ENCODE measurements at places on chromosomes 4 and X.

- DNase-seq: no peak
Measured at GRCh38 chr4:98572697-98573096, 85.7 kb downstream of the TSPAN5 start.

GRCh38 chr4:133145758-133146573 lies 3.1 kb upstream of the PCDH10 start:
- DNase-seq: no peak

DNA sequence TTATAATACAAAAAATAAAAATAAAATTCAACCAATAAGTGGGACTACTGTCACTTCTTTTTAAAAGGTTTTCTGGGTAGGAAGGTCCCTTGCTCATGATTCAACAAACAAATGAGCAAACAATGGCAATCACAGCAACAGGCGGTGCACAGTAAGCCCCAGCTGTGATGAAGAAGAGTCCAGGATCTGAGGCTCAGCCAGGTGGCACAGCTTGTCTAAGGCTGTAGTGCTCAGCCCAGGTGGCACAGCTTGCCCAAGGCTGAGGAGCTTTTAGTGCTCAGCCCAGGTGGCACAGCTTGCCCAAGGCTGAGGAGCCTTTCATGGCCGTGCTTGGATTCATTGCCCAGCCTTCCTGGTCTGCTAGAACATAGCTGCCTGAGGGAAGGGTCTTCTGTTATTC lies 75.0 kb downstream of the ZFYVE28 start:
- DNase-seq: peak; percentile 2

DNA sequence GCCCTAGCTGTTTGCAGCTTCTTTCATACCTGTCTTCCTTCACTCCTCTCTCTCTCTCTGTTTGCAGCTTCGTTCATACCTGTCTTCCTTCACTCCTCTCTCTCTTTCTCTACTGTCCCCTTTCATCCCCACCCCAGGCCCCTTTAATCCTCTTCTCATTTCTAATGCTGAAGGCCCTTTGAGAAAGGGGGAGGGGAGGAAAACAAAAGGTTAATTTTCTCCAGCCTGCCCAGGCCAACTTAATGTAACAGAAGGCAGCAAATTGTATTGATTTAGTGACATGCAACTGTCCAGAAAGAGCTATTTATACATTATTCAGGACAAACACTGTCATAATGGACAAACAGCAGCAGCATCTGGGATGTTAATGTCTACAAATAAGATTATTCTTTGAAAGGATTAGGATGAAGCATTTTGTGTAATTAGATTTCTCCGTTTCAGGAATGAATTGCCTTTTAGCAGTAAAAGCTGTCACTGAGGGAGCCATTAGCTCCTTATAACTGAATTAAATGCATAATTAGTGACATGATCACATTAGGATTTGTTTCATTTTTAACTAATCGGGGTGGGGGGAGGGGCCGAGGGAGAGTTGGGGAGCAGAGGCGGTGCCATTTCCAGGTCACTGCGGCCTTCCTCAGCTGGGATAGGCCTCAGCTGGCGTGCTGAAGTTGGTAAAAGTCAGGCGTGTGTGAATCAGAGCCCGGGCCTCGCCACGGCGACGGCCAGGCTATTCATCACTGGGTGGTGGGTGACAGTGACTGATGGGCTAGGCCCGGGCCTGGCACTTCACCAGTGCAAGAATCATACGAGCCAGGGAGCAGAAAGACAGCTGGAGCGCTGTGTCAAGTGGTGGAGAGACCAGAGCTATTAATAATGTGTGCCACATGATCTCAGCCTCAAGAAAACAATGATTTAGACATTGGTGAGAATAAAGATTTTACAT lies 174.5 kb downstream of the NKX6-1 start:
- no peak for DNase-seq

- no peak for DNase-seq
Measured at GRCh38 chr4:88045021-88045420, 37.6 kb downstream of the PKD2 start.

- DNase-seq: no peak
Measured at GRCh38 chrX:102846544-102847236, 90.4 kb upstream of the RAB40AL start.

DNA sequence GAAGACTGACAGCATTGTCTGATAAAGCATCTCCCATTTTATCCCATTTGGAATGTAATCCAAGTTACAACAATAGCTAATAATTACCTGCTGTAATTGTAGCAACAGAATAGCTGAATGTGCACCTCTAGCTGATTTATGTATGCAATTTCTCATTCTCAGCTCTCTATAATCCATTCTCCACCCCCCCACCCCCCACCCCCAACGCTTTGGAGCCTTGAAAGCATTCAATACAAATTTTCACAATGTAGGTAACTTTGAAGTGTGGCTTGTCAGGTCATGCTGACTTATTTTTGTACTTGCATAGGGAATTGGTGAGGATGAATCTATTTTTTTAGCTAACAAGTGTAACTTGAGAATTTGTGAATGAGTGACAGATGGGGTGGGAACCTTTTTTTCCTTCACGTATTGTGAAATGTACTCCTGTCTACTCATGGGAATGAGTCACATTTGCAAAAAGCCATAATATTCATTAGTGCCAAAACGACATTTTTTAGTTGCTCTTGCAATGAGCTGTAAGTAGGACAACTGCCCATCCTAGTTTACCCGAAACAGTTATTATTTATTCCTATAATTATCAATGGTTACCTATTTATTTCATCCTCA lies 159.3 kb downstream of the PALLD start:
- DNase-seq: no peak

DNA sequence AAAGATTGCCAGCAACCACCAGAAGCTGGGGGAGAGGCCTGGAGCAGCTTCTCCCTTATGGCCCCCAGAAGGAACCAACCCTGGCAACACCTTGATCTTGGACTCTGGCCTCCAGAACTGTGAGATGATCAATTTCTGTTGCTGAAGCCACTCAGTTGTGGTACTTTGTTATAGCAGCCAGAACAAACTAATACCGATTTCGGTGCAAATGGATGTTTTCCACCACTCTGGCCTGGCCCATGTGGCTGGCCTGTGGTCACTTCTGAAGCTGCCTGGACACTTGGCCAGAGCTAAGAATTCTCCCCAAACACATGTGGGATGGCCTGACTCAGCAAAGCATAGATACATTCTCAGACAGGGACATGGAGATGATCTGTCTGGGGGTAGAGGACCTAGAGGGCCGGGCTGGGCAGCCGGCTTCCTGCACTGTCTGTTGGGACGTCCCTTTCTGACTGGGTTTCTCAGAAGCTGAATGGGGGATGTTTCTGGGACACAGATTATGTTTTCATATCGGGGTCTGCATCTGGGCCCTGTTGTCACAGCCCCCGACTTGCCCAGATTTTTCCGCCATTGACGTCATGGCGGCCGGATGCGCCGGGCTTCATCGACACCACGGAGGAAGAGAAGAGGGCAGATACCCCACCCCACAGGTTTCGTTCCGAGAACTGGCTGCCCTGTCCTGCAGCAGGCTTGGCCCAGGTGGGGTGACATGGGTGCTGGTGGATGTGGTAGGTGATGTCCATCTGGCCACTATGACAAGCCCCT lies 4.1 kb downstream of the FOXP3 start:
- DNase-seq: no peak

DNA sequence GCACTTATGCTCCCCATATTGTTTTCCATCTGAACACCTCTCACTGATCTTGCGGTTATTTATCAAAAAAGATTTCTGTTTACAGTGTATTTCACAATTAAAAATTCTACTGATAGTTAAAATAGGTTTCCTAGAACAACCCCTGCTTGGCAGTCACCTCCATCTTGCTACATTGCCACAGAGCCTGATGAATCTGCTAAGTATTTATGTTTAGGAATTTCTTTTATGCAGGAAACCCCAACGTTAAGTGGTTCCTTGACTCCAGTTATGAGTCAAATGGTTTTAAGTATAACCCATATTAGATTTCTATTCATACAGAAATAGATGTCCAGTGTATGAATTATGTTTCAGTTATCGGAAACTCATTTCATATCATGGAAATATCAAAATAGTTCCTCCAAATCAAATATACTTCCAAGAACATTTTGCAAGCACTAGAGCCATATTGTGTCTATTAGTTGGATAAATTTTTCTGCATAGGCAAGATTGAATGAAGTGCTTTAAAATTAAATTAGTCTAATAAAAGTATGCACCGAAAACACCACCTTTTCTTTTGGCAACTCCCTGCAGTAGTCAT lies 20.6 kb downstream of the GALNT7 start:
- no peak for DNase-seq

DNA sequence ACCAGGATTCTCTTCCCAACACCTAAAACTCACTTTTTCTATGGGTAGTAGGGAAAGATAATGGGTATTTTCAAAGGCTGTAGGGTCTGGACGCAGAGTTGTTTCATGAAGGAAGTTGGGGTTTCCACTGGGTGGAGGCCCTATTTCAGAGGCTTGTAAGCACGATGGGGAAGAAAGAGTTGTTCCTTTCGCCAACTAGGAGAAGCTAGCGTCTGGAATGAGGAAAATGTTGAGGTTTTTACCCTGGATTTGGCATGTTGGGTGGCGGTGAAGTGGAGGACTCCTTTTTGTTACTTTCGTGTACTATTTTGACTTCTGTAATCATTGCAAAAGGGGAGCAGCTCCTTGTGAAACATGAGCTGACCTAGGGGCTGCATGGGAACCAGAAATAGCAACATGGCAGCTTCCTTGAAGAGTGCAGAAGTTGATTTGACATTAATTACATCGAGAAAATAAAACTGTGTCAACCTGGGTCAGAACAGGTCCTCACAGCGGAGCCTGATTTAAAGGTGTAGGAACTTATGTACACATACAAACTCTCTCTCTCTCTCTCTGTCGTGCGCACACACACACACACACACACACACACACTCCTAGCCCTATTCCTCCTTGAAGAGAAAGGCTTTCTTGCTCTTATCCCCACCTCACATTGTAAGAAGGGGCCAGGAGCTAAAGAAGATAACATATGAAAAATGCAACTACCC lies 19.1 kb downstream of the VSIG4 start:
- DNase-seq: no peak

DNA sequence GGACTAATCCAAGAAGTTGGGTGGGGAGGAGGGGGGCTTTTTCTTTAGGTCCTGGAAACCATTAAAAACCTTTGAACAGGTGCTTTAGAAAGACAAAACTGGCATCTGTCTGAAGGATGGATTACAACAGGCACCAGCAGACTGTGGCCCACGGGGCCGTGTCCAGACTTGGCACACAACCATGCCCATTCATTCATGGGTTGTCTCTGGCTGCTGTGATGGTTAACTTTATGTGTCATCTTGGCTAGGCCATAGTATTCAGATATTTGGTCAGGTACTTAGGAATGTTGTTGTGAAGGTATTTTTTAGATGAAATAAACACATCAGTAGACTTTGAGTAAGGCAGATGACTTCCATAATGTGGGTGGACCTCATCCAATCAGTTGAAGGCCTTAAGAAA lies 45.5 kb downstream of the TBL1X start:
- DNase-seq: no peak

DNA sequence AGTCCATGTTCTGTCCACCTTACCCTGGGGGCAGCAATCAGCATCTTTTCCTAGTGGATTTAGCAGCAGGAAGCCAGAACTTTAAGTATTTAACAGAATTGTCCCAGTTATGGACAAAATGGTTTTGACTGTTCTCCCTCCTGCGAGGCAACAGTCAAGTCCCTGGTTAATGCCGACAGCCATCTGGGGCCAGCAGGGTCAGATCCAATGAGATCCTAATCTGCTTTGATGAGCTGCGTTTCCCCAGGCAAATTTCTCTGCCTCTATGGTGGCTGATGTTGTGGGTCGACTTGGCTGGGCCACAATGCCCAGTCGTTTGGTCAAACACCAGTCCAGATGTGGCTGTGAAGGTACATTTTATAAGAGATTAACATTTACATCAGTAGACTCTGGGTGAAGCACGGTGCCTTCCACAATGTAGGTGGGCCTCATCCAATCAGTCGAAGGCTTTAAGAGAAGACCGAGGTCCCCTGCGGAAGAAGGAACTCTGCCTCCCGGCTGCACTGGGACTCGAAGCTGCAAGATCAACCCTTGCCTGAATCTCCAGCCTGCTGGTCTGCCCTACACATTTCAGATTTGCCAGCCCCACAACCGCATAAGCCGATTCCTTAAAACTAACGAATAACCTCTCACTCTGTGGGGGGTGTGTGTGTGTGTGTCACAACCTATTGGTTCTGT lies 89.0 kb upstream of the C4orf50 start:
- DNase-seq: no peak

DNA sequence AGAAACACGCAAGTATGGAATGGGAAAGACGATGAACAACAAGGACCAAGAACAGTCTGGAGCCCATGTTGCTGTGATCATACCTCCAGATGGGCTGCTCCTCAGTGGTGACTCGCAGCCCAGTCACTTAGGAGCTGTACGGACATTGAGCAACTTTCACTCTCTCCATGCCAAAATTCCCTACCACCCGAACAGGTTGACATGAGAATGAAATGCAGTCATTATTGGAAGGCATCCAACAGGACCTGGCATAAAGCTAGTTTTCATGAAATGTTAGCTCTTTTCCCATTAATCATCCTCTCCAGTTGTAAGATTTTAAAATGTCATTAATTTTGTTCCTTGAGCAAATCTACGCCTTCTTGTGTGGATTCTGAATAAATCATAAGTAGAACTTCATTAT lies 82.7 kb upstream of the GPM6B start:
- DNase-seq: no peak

DNA sequence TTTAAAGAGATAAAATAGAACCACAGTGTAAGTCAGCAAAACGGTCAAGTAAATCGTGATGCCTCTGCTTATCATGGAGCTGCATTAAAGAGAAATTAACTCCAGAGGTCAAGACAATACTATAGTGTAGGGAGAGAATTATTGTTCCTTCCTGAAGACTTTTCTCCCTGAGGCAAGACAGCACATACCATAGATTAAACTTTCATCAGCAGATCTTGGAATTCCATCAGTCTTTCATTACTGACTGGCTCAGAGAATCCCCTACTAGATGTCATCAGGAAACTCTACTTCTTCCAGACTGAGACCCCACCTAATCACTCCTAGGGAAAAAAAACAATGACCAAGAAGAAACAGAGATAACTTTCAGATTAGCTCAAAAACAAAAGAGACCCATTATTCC lies 131.3 kb downstream of the NSUN7 start:
- no peak for DNase-seq

DNA sequence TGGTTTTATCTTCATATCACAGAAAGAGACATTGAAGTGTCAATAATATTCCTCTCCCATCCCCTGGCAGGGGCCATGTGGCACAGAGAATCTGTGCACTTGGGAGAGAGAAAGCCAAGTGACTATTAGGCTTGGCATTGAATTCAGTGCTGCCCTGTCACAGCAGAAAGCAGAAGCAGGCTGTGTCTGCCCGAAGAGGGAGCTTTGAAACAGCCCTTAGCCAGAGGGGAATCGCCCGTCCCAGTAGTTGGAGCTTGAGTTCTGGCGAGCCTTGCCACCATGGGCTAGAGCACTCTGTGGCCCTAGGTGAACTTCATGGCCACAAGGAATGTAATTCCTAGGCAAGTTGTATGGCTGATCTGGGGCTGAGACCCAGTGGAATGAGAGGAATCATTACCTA lies 282.5 kb upstream of the PCDH10 start:
- no peak for DNase-seq

GRCh38 chr4:142160509-142160908 lies 524.1 kb downstream of the IL15 start:
- no peak for DNase-seq

GRCh38 chr4:23097251-23097650 lies 404.5 kb downstream of the GBA3 start:
- DNase-seq: no peak

Data from DND-41 (cell line).